Activated T-cell treated with anti-CD3 and anti-CD28 coated beads for 4 hours (primary cell): ENCODE measurements at places on chromosomes 12 and 14.

DNA sequence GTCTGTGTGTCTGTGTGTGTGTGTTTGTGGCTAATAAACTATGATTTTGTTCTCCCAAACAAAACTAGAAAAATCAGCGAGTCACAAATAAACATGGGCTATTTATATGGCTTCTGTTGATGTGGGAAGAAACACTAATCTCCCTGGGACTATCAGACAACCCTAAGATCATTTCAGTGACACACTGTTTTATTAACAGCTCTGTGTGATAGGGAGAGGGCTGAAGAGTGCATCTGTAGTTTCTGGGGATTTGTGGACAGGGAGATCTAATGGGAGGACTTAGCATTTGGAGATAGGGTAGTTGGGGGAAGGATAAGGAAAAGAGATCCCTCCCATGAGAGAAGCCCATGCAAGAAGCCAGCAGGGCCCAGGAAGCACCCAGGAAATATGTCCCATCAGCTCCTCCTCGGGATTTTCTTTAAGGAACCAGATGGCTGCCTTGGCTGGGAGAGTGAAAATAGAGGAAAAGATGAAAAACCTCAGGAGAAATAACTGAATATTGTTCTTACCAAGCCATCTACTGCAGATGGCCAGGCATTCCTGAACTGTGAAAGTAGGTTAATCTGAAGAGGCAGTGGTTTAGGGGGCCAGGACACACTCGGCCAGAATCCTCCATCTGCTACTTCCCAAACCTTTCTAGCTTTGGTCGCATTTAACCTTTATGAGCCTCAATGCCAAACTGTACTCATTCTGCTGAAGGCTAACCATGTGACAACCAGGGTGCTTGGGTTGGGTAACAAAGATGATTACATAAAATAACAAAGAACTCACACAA, 253.4 kb downstream of the BTG1 start:
- no peak for DNase-seq

DNA sequence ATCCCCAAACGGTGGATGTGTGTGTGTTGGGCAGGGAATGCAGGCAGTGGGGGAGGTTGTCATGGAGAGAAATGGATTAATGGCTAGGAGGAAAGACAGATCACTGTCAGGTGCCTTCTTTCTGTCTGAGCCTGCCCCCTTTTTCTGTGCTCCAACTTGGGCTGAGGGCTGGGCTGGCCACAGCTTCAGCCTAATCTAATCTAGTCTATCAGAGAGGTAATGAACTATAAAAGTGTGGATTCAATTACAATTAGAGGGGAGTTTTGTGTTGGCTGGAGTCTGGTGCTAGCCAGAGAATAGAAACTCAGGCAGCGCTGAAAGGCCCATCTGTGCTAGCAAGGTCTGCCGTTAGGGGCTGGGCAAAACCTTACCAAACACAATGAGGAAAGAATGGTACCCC, 41.2 kb downstream of the NEUROD4 start:
- no peak for DNase-seq

GRCh38 chr14:91068642-91069041, 8.2 kb upstream of the RPS6KA5 start:
- DNase-seq, result no peak

DNA sequence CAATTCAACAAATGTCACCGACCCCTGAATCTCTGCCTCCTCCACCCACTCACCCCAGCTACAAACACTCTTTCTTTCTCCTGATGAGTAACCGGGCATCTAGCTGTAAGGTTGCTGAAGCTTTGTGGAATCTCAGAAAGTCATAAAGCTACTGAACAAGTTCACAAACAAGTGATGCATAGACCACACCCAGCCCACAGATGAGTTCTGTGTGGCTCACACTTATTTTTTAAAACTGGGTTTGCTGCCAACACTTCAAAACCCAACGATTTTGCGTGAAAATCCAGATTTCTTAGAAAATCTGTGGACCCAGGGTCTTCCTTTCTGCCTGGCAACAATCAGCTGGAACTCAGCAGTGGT, 96.1 kb downstream of the APAF1 start:
- no peak for DNase-seq

- DNase-seq, result no peak
Observed at GRCh38 chr12:45329238-45329637, 113.3 kb downstream of the ANO6 start.
